ENCODE measurements at places on chromosomes 2 and 18.

- no peaks in the 10 kb centered on the region for H3K4me1 ChIP-seq
- peak overlapping the region; percentile 7 for H3K27ac ChIP-seq
- H3K27me3 ChIP-seq, result no peaks in the 10 kb centered on the region
- H3K4me3 ChIP-seq, result no peak overlapping the region
- peak; percentile 12 for DNase-seq
- peaks cover 12% of the 10 kb centered on the region for H3K36me3 ChIP-seq
Measured at GRCh38 chr18:58871514-58872420, 7.1 kb downstream of the ZNF532 start.

DNA sequence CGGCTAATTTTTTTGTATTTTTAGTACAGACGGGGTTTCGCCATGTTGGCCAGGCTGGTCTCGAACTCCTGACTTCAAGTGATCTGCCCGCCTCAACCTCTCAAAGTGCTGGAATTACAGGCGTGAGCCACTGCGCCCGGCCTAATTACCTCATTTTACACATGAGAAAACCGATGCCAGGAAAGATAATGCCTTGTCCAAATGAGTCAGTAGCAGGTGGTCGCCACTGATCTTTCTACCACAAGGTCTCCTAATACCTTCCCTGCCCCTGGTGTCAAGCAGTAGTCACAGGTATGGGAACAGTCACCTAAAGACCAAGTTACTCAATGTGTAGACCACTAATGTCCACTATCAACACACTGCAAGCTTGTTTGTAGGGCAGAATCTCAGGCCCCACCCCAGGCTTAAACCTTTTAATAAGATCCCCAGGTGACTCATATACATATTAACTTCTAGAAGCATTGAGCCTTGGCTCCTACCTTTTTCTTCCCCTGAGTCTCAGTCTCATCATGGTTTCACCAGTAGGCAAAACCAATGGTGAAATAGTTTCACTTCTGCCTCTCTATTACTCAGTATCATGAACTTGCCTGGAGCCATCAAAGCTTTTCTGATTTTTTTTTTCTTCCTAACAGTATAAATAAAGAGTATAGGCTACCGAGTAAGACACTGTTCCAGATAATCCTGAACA is 6.9 kb upstream of the EPB41L5 start:
- no peak overlapping the region for H3K27ac ChIP-seq
- H3K4me1 ChIP-seq, result no peaks in the 10 kb centered on the region
- no peak for DNase-seq

- H3K36me3 ChIP-seq, result no peaks in the 10 kb centered on the region
- H3K4me1 ChIP-seq, result no peaks in the 10 kb centered on the region
- DNase-seq, result no peak
- no peaks in the 10 kb centered on the region for H3K27me3 ChIP-seq
- peak overlapping the region; percentile 6 for H3K27ac ChIP-seq
Measured at GRCh38 chr2:9303528-9304225, 97.1 kb downstream of the ASAP2 start.

- H3K27ac ChIP-seq, result no peak overlapping the region
- no peaks in the 10 kb centered on the region for H3K27me3 ChIP-seq
- no peaks in the 10 kb centered on the region for H3K36me3 ChIP-seq
- no peaks in the 10 kb centered on the region for H3K4me1 ChIP-seq
Measured at GRCh38 chr18:48620071-48620470, 81.2 kb downstream of the CTIF start.

- peak overlapping the region; percentile 97 for H3K4me3 ChIP-seq
- H3K27ac ChIP-seq, result peak overlapping the region; percentile 96
- peaks cover 31% of the 10 kb centered on the region for H3K4me1 ChIP-seq
- no peaks in the 10 kb centered on the region for H3K27me3 ChIP-seq
- no peak for DNase-seq
Measured at GRCh38 chr2:64525317-64525613, 1.1 kb downstream of the AFTPH start.

DNA sequence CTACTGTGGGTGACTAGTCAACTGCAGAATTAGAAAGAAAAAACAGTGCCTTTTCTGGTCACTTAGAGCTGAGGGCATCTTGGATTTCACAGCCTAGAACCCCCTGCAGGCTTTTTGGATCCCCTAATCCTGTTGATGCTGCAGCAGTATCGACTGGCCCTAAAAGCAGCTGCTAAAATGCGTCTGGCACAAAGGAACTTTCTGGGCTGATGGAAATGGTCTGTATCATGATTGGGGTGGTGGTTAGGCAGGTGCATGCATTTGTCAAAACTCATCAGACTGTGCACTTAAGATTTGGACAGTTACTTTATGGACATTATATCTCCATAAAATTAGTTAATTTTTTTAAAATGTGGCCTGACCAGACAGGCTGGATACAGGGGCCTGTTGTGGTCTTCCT is 149.8 kb downstream of the KLHL29 start:
- no peaks in the 10 kb centered on the region for H3K36me3 ChIP-seq
- H3K27me3 ChIP-seq, result no peaks in the 10 kb centered on the region
- no peak overlapping the region for H3K27ac ChIP-seq
- H3K4me3 ChIP-seq, result no peak overlapping the region

DNA sequence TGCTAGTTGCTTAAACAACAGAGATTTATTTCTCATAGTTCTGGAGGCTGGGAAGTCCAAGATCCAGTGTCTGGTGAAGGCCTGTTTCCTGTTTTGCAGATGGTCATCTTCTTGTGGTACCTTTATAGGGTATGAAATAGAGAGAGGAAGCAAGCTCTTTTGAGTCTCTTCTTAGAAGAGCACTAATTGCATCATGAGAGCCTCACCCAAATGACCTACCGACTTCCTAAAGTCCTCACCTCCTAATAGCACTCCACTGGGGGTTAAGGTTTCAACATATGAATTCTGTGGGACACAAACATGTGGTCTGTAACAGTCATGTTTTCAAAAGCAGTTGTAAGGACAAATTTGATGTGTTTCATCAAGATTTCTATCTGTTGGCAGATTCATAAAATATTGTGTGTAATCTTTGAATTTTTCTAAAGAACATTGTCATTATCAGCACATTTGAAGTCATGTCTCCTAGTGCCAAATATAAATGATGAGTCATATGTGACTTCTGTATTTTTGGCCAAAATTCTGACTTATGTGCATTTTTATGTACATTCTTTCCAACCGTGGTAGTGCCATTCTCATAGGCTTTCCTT is 45.3 kb downstream of the CD28 start:
- H3K36me3 ChIP-seq, result no peaks in the 10 kb centered on the region
- H3K4me1 ChIP-seq, result no peaks in the 10 kb centered on the region
- no peak overlapping the region for H3K27ac ChIP-seq
- DNase-seq, result no peak
- H3K4me3 ChIP-seq, result no peak overlapping the region
- no peaks in the 10 kb centered on the region for H3K27me3 ChIP-seq

DNA sequence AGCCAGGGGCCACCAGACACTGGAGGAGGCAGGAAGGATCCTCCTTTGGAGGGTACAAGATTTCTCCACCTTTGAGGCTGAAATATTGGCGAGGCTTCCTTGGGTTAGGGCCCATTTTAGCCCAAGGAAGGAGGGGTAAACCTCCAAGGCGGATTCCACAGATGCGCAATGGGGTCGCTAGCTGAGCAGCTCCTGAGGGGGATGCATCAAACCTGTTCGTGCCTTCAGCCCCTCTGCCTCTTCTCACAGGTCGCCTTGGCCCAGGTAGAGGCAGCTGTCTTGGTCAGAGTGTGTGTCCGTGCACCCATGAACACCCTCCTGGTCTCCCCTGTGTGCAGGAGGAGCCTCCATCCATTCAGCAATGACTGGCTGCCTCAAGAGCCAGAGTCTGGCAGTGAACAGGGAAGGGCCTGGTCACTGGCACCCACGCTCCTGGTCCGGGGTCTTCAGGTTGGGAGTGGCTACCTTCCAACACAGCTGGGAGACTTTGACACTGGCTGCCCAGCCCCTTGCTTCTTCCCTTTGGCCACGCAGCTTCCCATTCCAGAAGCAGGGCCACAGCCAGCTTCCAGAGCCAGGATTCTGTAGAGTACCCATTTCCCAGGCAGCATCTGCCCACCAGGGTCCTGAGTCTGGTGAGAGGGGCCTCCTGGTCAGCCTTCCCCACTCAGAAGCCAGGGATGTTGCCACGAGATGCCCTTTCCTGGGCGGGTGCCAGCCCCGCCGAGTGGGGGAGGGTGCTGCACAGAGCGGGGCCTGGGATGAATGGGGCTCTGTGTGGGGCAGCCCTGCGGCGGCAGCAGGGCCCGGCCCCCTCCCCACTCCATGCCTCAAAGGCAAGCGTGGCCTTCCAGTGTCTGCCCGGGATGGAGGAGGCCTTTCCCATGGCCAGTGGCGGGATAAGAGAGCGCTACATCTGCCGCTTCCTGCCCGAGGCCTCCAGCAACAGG is 95.8 kb upstream of the GPC1 start:
- no peaks in the 10 kb centered on the region for H3K36me3 ChIP-seq
- H3K27ac ChIP-seq, result no peak overlapping the region
- no peak overlapping the region for H3K4me3 ChIP-seq
- H3K4me1 ChIP-seq, result no peaks in the 10 kb centered on the region
- no peak for DNase-seq

DNA sequence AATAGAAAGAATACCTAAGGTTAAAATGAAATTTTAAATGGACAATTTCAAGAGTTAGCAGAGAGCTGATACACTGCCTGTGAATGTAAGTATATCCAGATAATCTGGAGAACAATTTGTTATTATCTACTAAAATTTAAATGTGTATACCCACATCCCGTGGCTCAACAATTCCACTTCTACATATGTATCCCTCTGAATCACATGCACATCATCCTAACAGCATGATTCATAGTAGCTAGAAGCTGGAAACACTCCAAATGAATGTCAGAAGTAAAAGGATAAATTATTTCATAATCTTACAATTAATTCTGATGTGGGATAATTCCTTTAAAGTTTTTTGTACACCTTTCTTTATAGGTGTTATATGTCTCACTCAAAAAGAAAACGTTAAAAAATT is 87.9 kb downstream of the CNTNAP5 start:
- H3K36me3 ChIP-seq, result no peaks in the 10 kb centered on the region
- H3K27me3 ChIP-seq, result no peaks in the 10 kb centered on the region
- no peak overlapping the region for H3K4me3 ChIP-seq
- H3K4me1 ChIP-seq, result no peaks in the 10 kb centered on the region
